Glutamatergic neuron (in vitro differentiated cells): ENCODE measurements at places on chromosomes 1 and 21. TPM values are rescaled to one million over a fixed set of nuclear protein-coding genes. Genes with fewer than 3 reads are reported as not detected.

Gene ECE1
- 36.1 TPM for total RNA-seq

Gene ETV3L
- not detected for total RNA-seq

Gene TAS1R3
- 1.3 TPM for total RNA-seq

Gene IL6R
- total RNA-seq: 1.6 TPM

Gene CD101
- 3.2 TPM for total RNA-seq

Gene SELL
- total RNA-seq: not detected

Gene SRRM1
- 113 TPM for total RNA-seq

Gene C1orf94
- total RNA-seq: not detected

Gene CFAP74
- not detected for total RNA-seq

Gene BSND
- total RNA-seq: not detected

Gene AMPD1
- not detected for total RNA-seq

- peaks cover 9% of the 10 kb centered on the region for H3K27me3 ChIP-seq
- H3K4me3 ChIP-seq: no peak overlapping the region
- DNase-seq: no peak
- no peak overlapping the region for H3K27ac ChIP-seq
- no peaks in the 10 kb centered on the region for H3K36me3 ChIP-seq
- peaks cover 4% of the 10 kb centered on the region for H3K4me1 ChIP-seq
Measured at GRCh38 chr1:109924316-109924715, 13.7 kb downstream of the CSF1 start.

- peaks cover 1% of the 10 kb centered on the region for H3K27me3 ChIP-seq
- H3K27ac ChIP-seq: no peak overlapping the region
- DNase-seq: no peak
- no peak overlapping the region for H3K4me3 ChIP-seq
- H3K4me1 ChIP-seq: no peaks in the 10 kb centered on the region
Measured at GRCh38 chr1:206135248-206135647, 18.1 kb upstream of the AVPR1B start.

- no peaks in the 10 kb centered on the region for H3K36me3 ChIP-seq
- peaks cover 18% of the 10 kb centered on the region for H3K4me1 ChIP-seq
- H3K27ac ChIP-seq: no peak overlapping the region
- peak overlapping the region; percentile 96 for H3K4me3 ChIP-seq
- DNase-seq: no peak
Measured at GRCh38 chr1:229627003-229627402, 956 bp downstream of the URB2 start.

- H3K27ac ChIP-seq: no peak overlapping the region
- DNase-seq: no peak
- no peak overlapping the region for H3K4me3 ChIP-seq
Measured at GRCh38 chr21:44480200-44481053, 25.1 kb downstream of the LRRC3 start.

DNA sequence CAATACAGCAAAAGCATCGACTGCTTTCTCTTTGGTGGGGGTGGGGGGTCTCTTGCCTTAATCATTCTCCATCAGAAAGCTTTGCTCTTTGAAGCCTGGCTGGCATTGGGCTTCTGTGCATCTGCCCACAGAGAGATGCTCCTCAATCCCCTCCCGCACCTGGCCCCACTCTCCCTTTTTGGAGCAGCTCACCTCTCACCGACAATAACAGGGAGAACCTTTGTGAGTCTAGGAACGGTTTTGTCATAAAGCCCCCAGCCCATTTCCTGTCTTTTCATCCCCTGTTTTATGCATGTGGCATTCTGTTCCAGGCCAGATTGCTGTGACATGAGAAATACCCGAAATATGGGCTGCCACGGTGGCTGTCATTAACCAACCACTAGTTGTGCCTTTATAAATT, 469.0 kb upstream of the VAMP3 start:
- H3K4me1 ChIP-seq: peaks cover 7% of the 10 kb centered on the region
- H3K27me3 ChIP-seq: peaks cover 4% of the 10 kb centered on the region
- H3K4me3 ChIP-seq: no peak overlapping the region
- H3K36me3 ChIP-seq: peaks cover 3% of the 10 kb centered on the region
- DNase-seq: no peak

DNA sequence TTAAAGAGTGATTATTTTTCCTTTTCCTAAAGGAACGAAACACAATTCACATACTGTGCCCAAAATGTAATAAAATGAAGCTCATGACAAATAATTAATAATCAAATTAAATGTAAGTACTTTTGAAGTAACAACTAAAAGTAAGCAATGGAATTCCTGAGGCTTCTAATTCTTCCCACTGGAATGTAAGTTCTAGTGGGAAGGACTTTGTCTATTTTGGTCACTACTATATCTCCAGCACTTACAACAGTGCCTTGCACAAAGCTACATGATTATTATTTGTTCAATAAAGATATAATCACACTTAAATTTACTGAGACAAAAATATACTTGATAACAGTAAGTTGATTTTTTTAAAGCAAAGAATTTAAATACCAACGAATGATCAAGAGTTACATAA, 128.8 kb downstream of the COQ8A start:
- H3K27me3 ChIP-seq: peaks cover 2% of the 10 kb centered on the region
- no peak overlapping the region for H3K27ac ChIP-seq
- no peak overlapping the region for H3K4me3 ChIP-seq
- H3K36me3 ChIP-seq: peaks cover 4% of the 10 kb centered on the region

- H3K4me3 ChIP-seq: no peak overlapping the region
- H3K36me3 ChIP-seq: no peaks in the 10 kb centered on the region
- H3K27me3 ChIP-seq: peaks cover 12% of the 10 kb centered on the region
- peaks cover 6% of the 10 kb centered on the region for H3K4me1 ChIP-seq
- DNase-seq: peak; percentile 16
Measured at GRCh38 chr1:965526-966134, 652 bp upstream of the PLEKHN1 start.

- no peak overlapping the region for H3K27ac ChIP-seq
- no peaks in the 10 kb centered on the region for H3K36me3 ChIP-seq
- no peak overlapping the region for H3K4me3 ChIP-seq
- H3K4me1 ChIP-seq: no peaks in the 10 kb centered on the region
- DNase-seq: no peak
- no peaks in the 10 kb centered on the region for H3K27me3 ChIP-seq
Measured at GRCh38 chr1:163381487-163382184, 59.9 kb downstream of the NUF2 start.

DNA sequence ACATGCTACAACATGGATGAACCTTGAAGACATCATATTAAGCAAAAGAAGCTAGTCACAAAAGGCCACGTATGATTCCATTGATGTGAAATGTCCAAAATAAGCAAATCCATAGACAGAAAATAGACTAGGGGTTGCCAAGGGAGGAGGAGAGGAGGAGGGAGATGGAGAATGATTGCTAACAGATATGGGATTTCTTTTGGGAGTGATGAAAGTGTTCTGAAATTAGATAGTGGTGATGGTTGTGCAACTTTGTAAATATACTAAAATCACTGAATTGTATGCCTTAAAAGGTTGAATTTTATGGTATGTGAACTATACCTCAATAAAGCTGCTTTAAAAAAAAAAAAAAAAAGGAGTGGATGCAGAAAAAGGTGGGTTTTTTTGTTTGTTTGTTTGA, 7.6 kb downstream of the CLSTN1 start:
- H3K27me3 ChIP-seq: peaks cover 3% of the 10 kb centered on the region
- no peak overlapping the region for H3K4me3 ChIP-seq
- no peak for DNase-seq
- H3K4me1 ChIP-seq: peaks cover 15% of the 10 kb centered on the region
- H3K36me3 ChIP-seq: no peaks in the 10 kb centered on the region
- no peak overlapping the region for H3K27ac ChIP-seq

GRCh38 chr1:66283622-66284041, 250.3 kb upstream of the SGIP1 start:
- no peak overlapping the region for H3K4me3 ChIP-seq
- no peak for DNase-seq
- H3K4me1 ChIP-seq: peaks cover 4% of the 10 kb centered on the region
- H3K36me3 ChIP-seq: no peaks in the 10 kb centered on the region
- H3K27ac ChIP-seq: no peak overlapping the region

- H3K4me1 ChIP-seq: peaks cover 15% of the 10 kb centered on the region
- no peaks in the 10 kb centered on the region for H3K36me3 ChIP-seq
- H3K4me3 ChIP-seq: peak overlapping the region; percentile 61
- no peak for DNase-seq
Measured at GRCh38 chr1:225888289-225888897, 553 bp downstream of the LEFTY1 start.

GRCh38 chr1:10776190-10776905, 20.1 kb downstream of the CASZ1 start:
- peaks cover 5% of the 10 kb centered on the region for H3K36me3 ChIP-seq
- H3K4me3 ChIP-seq: no peak overlapping the region
- no peaks in the 10 kb centered on the region for H3K27me3 ChIP-seq
- no peak for DNase-seq
- peaks cover 7% of the 10 kb centered on the region for H3K4me1 ChIP-seq

- peaks cover 14% of the 10 kb centered on the region for H3K4me1 ChIP-seq
- H3K36me3 ChIP-seq: no peaks in the 10 kb centered on the region
- no peak for DNase-seq
- no peak overlapping the region for H3K27ac ChIP-seq
- peaks cover 6% of the 10 kb centered on the region for H3K27me3 ChIP-seq
Measured at GRCh38 chr1:182680901-182681567, 3.4 kb downstream of the RGS8 start.

GRCh38 chr1:10506677-10507047, 31.9 kb downstream of the PEX14 start:
- H3K36me3 ChIP-seq: no peaks in the 10 kb centered on the region
- no peak overlapping the region for H3K4me3 ChIP-seq
- no peak for DNase-seq
- H3K4me1 ChIP-seq: peaks cover 32% of the 10 kb centered on the region
- peaks cover 1% of the 10 kb centered on the region for H3K27me3 ChIP-seq

- H3K36me3 ChIP-seq: no peaks in the 10 kb centered on the region
- H3K27ac ChIP-seq: peak overlapping the region; percentile 28
- H3K4me1 ChIP-seq: peaks cover 14% of the 10 kb centered on the region
- peaks cover 3% of the 10 kb centered on the region for H3K27me3 ChIP-seq
- no peak overlapping the region for H3K4me3 ChIP-seq
- peak; percentile 85 for DNase-seq
Measured at GRCh38 chr21:39885119-39885848, 18.0 kb downstream of the PCP4 start.

DNA sequence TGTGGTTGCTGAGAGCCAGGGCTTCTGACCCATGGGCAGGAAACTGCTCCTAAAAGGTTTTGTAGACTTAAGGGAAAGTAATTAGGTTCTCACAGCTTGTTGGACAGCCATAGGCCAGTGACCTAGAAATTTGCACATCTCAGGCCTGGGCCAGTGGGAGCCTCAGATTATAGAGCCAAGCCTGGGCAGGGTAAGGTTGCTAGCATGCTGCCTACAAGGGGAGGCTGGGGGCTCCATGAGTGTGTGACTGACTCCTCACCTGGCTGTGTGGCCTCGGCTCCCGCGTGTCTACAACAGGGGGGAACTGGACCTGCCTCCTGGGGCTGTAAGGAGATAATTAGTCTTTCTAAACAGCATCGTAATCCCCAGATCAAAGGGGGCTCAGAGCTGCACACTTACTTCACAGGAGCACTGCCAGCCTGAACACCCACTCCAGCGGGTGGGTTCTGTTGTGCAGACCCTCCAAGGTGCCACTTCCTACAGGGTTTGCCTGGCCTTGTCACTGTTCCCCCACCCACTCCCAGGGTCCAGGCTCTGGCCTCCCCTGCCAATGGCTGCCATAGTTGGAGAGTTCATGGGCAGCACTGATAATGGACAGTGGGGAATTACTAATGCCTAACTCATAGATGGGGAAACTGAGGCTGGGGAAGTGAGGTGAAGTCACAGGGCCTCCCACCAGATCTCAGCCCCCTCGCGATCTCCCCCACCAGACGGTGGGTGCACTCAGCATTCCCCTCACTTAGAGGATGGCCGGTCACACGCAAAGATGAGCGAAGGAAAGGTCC, 230.4 kb upstream of the TMEM51 start:
- H3K27me3 ChIP-seq: peaks cover 13% of the 10 kb centered on the region
- H3K27ac ChIP-seq: no peak overlapping the region
- DNase-seq: no peak
- H3K36me3 ChIP-seq: no peaks in the 10 kb centered on the region

GRCh38 chr1:109768335-109768650, 4.6 kb upstream of the EPS8L3 start:
- H3K27ac ChIP-seq: no peak overlapping the region
- no peaks in the 10 kb centered on the region for H3K36me3 ChIP-seq
- peak; percentile 4 for DNase-seq
- H3K4me1 ChIP-seq: peaks cover 2% of the 10 kb centered on the region
- peaks cover 4% of the 10 kb centered on the region for H3K27me3 ChIP-seq

GRCh38 chr1:186655876-186656275, 24.3 kb downstream of the PTGS2 start:
- no peaks in the 10 kb centered on the region for H3K4me1 ChIP-seq
- no peaks in the 10 kb centered on the region for H3K36me3 ChIP-seq
- DNase-seq: no peak
- no peaks in the 10 kb centered on the region for H3K27me3 ChIP-seq

DNA sequence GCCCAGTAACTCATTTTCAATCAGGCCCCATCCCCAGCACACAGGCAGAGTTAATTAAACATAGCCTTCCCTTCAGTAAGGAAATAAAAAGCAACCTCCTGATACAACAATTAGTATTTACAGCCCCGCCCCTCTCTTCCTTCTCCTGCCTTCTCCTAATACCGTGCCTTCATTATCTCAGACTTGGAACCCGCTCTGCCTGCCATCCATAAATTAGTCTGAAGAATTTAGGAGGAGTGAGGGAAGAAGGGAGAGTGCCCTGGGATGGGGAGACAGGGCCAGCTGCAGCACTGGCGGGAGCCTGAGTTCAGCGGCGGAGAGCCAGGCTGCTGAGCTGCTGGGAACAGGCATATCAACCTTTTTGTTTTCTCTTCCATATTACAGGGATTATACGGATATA, 172.8 kb downstream of the ACTL8 start:
- H3K4me1 ChIP-seq: no peaks in the 10 kb centered on the region
- no peak overlapping the region for H3K27ac ChIP-seq
- DNase-seq: no peak
- H3K27me3 ChIP-seq: peaks cover 2% of the 10 kb centered on the region

- no peaks in the 10 kb centered on the region for H3K4me1 ChIP-seq
- DNase-seq: no peak
- no peaks in the 10 kb centered on the region for H3K36me3 ChIP-seq
- no peak overlapping the region for H3K4me3 ChIP-seq
- no peaks in the 10 kb centered on the region for H3K27me3 ChIP-seq
Measured at GRCh38 chr1:206808615-206809014, 36.3 kb upstream of the IL10 start.

GRCh38 chr1:27071049-27071416, 58.4 kb upstream of the TENT5B start:
- peaks cover 7% of the 10 kb centered on the region for H3K27me3 ChIP-seq
- DNase-seq: peak; percentile 87
- H3K27ac ChIP-seq: peak overlapping the region; percentile 96
- no peaks in the 10 kb centered on the region for H3K36me3 ChIP-seq

GRCh38 chr1:29243023-29243870, 6.9 kb downstream of the PTPRU start:
- H3K27ac ChIP-seq: no peak overlapping the region
- H3K4me3 ChIP-seq: no peak overlapping the region
- peaks cover 23% of the 10 kb centered on the region for H3K4me1 ChIP-seq
- peaks cover 4% of the 10 kb centered on the region for H3K36me3 ChIP-seq
- DNase-seq: no peak
